Stimulated activated CD4-positive, alpha-beta T cell treated with anti-CD3 and anti-CD28 coated beads, Interleukin-15, amount 100 ng/mL, for 1 hour (primary cell): ENCODE measurements at places on chromosomes 4 and X.

DNA sequence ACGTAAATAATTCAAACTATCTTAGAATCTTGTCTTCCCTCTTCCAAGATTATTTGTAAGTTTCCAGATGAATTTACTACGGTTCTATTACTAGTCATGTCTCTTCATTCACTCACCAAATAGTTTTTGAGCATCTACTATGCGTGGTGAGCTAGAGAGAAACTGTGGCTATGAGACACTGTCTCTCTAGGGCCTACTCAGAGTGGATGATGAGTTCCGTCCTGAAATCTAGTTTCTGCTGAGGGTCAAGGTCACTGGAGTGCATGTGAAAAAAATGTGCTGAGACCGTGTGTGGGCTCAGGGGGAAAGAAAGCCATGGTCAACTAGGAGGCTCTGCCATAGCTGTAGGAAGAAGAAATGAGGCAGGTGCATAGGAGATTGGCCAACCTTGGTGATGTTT is 320.2 kb upstream of the GATB start:
- DNase-seq, result no peak

GRCh38 chr4:105148776-105149175 is 2.1 kb downstream of the TET2 start:
- DNase-seq, result no peak

DNA sequence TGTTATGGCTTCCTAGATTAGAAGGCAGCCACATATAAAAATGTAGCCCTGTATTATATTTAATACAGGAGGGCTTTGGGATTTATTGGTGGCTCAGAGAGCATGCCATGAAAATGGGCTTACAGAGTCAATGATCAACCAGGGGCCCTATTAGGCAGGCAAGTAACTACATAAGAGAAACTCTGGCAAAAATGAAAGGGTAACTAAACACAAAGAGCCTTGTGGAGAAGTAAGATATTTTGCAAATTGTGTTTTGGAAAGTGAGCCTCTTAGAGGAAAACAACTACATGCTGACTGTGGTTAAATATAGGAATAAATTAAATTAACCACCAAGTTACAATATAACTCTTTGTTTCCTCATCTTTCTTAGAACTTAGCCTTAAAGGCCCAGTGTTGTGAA is 5.5 kb downstream of the SAT1 start:
- DNase-seq, result no peak

GRCh38 chrX:43702660-43703059 is 46.6 kb downstream of the MAOA start:
- DNase-seq, result no peak

DNA sequence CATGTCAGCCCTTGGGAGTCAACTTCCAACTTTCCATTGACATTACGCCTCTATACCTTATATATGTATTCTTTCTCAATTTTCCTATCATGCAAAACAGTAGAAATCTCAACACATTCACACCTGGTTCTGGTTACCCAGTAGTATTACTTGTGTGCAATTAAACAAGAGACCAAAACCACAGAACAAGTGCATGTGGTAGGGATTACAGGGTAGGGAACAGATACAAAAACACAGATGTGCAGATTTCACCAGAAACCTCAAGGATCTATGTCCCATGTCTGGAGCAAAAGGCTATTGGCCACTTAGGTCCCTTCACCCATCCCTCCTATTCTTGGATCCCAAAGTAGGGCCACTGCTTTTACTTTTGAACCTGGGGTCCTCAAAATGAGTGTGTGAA is 143.6 kb upstream of the ZCCHC13 start:
- DNase-seq, result no peak

DNA sequence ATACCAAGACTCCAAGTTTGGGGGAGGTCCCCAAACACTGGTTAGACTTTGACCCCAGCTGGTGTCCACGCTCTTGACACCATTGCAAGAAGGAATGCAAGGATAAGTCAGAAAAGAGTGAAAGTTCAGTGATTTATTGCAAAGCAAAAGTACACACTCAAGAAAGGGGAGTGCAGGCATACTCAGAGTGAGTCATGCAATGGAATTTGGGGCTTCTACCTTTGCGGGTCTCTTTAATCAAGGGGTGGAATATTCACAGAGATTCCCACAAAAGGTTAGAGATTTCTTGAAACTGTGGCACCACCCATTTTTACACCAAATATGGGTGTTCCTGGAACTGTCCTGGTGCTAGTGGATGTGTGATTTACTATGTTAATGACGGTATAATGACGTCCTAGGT is 5.2 kb upstream of the SMIM10L2A start:
- DNase-seq, result no peak
